Esophagus squamous epithelium (tissue), 5 donors: ENCODE measurements at places on chromosomes 16 and 17.

- DNase-seq: no peak
These were observed 57.8 kb downstream of the MYH10 start for GRCh38 chr17:8572764-8573163.

- no peak for DNase-seq
These were observed 885 bp upstream of the SLC35B1 start for GRCh38 chr17:49708515-49709183.

GRCh38 chr17:59892251-59892923 is 356 bp downstream of the TUBD1 start:
- DNase-seq: no peak

GRCh38 chr17:8799570-8800212 is 526 bp upstream of the MFSD6L start:
- DNase-seq: no peak

- no peak for DNase-seq
These were observed 4.1 kb downstream of the SP6 start for GRCh38 chr17:47846716-47847340.

GRCh38 chr16:23987443-23987842 is 151.7 kb downstream of the PRKCB start:
- no peak for DNase-seq

DNA sequence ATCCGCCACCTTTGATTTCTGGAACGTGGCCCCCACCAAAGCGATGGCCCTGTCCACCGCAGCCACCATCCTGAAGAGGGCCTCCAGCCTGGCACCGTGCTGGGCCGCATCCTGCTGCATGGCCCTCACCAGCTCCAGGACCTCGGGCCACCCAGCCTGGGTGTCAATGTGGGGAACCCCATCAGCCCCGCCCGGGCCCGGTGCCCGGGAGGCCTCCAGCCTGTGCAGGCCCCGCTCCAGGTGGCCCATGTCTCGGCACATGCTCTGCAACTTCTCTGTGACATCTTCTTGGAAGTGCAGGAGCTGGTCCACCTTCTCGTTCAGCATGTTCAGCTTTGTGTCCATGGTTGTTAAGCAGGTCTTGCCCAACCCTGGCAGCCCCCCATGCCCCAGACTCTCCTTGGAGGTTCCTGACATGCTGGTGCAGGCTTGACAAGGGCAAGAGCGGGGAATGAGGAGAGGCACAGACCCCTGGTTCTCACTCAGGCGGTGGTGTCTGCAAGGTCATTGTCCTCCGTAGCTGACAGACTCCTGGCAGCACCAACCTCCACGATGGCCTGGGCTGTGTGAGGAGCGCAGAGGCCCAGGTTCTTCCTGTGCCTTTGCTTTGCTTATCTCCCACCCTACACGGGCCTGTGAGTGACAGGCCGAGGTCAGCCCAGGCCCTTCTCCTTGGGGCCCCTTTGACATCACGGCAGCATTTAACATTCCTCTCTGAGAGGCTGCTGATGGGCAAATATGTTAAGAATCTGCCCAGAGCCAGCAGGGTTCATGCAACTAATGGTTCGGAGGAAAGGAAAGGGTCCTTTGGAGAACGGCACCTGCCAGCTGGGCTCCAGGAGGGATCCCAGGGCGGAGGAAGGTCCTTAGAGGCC is at the start of gene MYLK3:
Gene MYLK3 (minus strand): TSS at position 568 of the 875 bp plus-strand sequence. CDS start 151 bp downstream, at position 417.
- DNase-seq: no peak

DNA sequence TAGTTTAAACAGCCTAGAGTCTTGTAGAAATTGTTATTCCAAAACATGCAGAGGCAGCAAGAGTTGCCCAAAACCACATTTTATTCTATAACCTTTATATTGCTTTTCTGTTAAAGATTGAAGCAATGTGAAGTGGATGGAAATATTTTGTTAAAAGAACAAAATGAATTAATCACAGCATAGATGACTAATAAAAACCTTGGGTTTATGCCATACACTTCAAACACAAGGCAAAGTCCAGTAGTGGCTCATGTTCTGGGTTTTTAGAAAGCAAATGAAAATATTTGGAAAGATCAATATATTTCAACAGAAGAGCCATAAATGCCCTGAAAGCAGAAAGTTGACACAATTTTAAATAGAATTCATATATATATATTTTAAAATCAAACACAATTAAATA is 36.7 kb upstream of the ULK2 start:
- no peak for DNase-seq

DNA sequence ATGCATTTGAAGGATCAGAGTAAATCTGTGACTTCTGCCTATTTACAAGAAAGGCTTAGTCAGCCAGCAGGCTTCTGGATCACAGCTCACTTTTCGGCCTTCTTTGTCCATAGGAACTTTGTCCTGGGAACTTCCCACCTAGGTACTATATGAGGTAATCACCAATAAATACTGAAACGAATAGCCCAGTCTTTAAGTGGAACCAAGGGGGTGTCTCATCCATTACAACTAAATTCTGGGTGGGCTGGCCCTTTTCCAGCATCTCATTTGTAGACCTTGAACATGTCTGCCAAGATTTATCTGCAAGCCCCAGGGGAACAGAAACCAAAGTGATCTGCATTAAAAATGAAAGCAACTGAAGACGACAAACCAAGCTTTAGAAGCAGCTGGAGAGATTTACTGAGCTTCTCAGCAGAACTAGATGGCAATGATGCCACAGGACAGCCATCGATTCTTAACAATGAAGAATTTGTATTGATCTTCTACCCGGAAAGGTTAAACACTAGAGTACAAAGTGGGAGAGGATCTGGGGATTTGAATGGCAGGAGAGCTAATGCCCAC is 55.5 kb downstream of the SNX11 start:
- no peak for DNase-seq

GRCh38 chr17:7431231-7431630 is 2.6 kb downstream of the SPEM3 start:
- no peak for DNase-seq

GRCh38 chr17:28030386-28030785 is 12.1 kb upstream of the NLK start:
- no peak for DNase-seq

DNA sequence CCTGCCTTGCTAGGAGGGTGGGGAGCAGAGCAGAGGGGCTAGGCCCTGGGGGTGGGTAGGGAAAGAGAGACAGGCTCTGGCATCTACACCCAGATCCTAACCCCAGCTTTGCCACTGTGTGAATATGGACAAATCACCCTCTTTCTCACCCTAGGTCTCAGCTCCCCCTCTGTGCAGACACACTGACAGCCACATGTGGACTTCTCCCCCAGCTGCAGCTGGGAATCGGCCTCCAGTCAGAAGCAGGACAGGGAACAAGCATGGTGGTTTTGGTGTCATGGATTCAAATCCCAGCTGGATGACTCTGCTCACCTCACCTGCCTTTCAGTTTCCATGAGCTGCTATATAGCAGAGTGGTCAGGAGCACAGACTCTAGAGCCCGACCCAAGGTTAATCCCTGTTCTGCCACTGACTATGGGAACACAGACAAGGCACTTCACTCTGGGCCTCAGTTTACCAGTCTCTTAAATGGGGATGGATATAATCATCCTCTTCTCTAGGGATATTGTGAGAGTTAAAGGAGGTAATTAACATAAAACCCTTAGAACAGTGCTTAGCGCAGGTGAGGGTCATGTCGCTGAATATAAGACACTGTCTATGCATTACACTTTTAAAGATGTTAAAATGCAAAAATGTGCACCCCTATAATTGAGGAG is 26.2 kb upstream of the MAP3K14 start:
- DNase-seq: no peak

DNA sequence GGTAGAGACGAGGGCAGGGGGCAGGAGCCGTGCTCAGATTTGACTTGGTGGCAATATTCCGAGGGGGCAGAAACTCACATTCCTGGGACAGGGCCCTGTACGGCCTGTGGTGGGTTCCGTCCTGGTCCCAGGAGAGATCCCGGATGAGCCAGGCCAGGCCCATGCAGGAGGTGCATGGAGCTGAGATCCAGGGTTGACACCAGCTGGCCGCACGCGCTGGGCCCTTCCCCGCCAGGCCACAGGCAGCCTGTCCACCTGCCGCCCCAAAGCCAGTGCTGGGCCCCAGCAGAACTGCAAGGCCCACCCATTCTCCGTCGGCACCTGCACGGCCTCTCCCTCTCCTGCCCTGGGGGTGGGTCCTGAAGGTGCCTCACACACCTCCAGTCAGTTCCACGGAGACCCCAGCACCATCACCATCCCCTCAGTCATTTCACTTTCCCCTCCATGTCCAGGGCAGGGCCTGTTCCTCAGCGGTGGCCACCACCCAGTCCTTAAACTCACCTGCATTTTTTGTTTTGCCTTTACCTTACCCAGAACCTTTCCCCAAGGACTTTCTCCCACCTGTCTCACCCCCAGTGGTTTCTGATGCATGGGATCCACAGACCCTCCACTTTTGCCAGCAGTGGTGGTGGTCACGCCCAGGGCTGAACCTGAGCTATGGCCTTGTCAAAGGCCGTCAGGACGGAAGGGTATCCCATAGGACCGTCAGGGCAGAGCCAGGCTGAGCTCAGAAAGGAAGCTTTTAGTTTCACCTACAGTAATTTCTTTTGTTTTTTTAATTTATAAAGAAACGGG is 25.1 kb upstream of the CDH15 start:
- no peak for DNase-seq

- DNase-seq: no peak
These were observed 311.7 kb downstream of the BCAS3 start for GRCh38 chr17:60989379-60989778.

GRCh38 chr17:64150237-64151015 is 20.5 kb upstream of the ERN1 start:
- DNase-seq: no peak

DNA sequence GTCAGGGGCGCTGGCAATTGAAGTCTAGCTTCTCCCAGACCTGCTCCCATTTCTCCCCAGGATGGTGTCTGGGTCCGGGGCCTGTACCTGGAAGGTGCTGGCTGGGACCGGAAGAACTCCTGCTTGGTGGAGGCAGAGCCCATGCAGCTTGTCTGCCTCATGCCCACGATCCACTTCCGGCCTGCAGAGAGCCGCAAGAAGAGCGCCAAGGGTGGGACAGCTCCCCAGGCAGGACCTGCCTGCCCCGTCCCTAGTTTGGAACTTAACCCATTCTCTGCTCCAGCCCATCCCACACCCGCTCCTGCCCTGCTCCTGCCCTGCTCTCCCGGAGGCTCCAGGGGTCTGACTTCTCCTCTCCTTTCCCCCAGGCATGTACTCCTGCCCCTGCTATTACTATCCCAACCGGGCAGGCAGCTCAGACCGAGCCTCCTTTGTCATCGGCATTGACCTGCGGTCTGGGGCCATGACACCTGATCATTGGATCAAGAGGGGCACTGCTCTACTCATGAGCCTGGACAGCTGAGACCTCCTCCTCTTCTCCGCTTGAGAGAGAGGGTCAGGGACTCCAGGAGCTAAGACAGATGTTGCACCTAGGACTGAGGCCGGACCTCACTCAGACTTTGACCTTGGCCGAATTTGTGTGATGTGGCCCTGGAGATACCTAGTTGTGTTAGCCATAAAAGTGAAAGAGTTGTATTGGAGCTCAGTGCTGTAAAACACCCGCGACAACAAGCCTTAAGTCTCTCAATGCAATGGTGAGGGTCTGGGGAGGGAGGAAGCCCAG is 814 bp upstream of the KDM6B start:
- DNase-seq: no peak

DNA sequence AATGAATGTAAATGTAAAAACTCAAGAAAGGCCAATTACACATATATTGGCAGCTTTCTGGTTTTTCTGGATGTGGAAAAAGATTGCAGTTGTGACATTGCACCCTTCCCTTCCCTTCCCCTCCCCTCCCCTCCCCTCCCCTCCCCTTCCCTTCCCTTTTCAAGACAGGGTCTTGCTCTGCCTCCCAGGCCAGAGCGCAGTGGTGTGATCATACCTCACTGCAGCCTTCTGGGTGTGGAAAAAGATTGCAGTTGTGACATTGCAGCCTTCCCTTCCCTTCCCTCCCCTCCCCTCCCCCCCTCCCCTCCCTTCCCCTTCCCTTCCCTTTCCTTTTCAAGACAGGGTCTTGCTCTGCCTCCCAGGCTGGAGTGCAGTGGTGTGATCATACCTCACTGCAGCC is 41.7 kb downstream of the PIK3R5 start:
- DNase-seq: no peak

DNA sequence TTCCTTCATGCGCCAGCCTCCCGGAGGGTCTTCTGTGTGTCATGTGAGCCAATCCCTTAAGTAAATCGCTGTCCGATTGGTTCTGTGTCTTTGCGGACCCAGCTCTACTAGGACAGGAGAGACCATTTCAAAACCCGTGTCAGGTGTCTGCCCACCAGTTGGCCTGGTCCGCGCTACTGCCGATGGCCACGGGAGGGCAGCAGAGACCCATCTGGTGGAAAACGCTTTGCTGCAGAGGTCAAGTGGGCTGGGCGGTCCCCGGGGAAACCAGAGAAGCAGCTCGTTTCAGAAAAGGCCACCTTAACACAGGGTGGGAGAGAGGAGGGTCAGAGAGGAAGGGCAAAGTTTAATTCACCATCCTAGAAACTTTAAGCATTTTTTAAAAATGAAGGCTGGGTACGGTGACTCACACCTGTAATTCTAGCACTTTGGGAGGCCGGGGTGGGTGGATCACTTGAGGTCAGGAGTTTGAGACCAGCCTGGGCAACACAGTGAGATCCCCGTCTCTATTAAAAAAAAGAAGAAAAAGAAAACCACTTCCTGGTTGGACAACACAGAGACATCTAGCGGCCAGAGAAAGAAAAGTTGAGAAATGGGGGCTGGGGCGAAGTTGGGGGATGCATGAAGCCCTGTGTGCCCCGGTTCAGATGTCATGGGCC is 2.8 kb upstream of the CIBAR2 start:
- no peak for DNase-seq

- no peak for DNase-seq
These were observed 104.7 kb downstream of the UTP18 start for GRCh38 chr17:51365090-51365489.

DNA sequence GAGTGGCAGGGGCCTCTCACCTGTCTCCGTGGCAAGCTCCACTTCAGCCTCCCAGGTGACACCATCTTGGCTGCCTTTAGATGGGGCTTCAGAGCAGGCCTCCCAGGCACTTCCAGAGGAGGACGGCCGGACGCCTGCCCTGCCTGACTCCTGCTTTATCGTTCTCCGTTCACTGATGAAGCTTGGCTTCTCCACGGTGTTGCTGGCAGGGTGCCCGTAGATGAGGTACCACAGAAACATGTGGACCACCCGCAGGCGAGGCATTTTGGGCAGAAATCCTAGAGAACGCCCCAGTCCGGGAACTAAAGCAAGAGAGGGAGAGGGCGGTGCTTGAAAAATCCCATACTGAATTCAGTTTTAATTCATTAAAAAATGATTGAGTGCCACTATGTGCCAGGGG is 54.5 kb downstream of the GTF3C1 start:
- DNase-seq: no peak

- no peak for DNase-seq
These were observed 606.2 kb downstream of the WWOX start for GRCh38 chr16:78705694-78706093.

GRCh38 chr17:32927201-32927723 is 691 bp upstream of the TMEM98 start:
- DNase-seq: no peak

GRCh38 chr17:1562176-1562643 is 382 bp downstream of the PITPNA start:
- no peak for DNase-seq

DNA sequence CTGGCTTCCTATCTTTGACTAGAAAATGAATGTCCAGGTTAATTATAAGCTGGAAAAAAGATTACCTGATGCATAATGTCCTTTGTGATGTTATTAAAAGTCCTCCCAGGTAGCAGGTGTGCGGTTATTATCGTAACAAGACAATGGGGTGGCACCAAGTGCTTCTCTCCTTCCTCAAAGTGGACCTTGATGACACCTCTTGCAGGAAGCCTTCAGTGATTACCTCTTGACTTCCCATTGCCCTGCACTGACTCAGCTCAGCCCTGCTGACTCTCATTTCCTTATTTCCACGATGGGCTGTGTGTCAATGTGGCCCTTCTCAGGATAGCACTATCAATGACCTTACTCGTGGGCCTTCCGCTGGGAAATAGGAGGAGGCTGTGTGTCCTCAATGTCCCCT is 477.4 kb upstream of the CCL2 start:
- DNase-seq: no peak
